ENCODE measurements at places on chromosomes 11 and 22.

GRCh38 chr11:123122341-123122740 is 60.4 kb upstream of the HSPA8 start:
- DNase-seq: no peak

- no peak for DNase-seq
Observed at GRCh38 chr11:65857500-65857852, 504 bp downstream of the CFL1 start.

DNA sequence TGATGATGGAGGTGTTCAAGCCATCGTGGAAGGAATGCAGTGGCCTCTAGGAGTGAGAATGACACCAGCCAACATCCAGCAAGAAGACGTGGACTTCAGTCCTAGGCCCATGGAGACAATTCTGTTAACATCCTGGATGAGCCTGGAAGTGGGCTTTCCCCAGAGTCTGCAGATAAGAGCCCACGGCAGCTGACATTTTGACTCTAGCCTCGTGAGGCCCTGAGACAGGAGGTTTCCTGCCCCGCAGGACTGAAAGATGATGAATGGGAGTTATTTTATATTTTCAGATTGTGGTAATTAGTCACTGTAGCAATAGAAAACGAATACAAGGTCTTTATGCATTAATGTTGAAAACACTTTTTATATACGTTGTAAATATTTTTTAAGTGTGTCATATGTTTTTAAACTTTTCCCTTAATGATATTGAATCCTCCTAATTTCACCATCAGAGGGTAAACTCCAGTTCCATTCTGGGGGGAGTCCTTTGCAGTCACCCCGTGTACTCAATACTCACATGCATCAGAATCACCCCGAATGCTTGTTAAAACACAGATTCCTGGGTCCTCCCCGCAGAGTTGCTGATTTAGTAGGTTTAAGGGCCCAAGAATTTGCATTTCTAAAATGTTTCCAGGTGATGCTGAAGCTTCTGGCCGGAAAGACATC is 570 bp upstream of the TPCN2 start:
- DNase-seq: no peak

- no peak for DNase-seq
Observed at GRCh38 chr22:17245341-17245740, 26.1 kb upstream of the ADA2 start.

- no peak for DNase-seq
Observed at GRCh38 chr11:77410076-77410827, 63.6 kb downstream of the PAK1 start.

DNA sequence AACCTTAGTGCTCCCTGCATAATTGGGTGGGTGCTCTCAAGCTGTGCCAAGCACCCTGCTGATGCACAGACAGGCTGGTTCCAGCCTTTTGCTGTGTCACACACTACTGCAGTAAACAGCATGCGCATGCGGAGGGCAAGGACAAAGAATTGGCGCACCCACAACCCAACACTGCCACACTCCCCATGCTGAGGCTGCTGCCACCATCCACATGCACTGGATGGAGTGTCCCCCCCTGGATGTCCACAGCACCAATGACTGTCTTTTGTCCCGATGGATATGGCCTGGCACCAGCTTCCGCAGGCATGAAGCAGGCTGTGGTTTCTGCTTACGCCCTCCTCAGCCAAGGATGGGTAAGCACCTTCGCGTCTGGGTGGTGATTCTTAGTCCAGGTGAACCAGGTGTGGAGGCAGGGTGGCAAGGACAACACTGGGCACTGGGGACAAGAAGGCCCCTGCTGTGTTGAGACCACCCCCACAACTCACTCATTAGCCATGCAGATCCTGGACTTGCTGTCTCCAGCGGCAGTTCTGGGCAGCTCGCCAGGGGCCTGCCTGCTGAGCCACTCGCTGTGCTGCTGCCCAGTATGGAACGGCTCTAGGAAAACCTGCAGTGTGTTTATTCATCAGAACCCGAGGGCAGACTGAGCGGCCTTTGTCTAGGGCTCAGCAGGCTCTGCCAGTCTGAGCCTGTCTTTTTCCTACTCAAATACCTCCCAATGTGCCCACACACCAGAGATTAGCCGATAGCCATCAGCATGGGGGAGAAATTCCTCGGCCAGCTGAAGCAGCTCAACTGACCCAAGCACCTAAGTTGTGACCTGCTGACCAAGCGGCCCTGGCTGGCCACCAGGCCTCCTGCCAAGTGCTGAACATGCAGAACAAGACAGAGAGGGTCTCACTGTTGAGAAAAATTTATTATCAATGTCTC is 8.2 kb upstream of the NAP1L4 start:
- no peak for DNase-seq

DNA sequence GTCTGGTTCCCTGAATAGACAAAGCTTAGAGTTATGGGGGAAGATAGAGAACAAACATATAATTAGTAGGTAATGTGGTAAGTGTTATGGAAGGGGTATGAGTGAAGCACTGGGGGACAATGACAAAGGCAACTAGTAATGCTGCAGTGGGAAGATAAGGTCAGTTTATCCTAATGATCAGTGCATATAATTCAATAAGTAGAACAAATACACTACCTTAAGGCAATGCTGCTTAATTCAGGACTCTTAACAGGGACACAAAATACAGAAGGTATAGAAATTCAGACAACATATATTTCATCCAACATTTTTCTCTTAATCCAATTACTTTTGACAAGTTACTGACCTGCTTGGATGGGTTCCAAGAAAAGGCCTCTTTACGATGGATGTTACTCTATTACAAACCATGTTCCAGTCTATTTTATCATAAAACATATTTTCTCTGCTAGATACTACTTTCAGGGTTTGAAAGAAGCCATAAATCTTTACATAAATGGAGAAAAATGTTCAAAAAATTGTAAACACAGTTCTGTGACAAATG is 1186.2 kb downstream of the LRRC4C start:
- DNase-seq: no peak

DNA sequence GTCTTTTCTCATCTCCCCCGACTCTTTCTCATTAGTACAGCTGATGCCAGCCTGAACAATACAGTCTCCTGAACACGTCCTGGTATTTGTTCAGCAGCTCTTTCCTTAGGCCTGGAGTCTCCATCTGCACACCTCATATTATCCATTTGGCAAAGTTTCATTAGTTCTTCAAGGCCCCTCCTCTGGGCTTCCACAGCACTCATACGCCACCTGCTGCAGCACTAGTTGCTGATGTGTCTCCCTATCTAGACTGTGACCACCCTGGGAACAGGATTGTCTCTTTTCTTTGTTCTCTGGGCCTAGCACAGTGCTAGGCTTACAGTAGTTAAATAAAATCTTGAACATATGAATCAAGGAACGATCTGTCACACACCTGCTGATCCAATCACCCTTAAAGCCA is 17.2 kb downstream of the DCHS1 start:
- no peak for DNase-seq

GRCh38 chr11:66593650-66594049 is 665 bp downstream of the CCS start:
- DNase-seq: no peak

- peak; percentile 68 for DNase-seq
Observed at GRCh38 chr22:29907753-29908515, 25.0 kb downstream of the MTMR3 start.

GRCh38 chr11:92702037-92702804 is 267.2 kb upstream of the MTNR1B start:
- DNase-seq: no peak

DNA sequence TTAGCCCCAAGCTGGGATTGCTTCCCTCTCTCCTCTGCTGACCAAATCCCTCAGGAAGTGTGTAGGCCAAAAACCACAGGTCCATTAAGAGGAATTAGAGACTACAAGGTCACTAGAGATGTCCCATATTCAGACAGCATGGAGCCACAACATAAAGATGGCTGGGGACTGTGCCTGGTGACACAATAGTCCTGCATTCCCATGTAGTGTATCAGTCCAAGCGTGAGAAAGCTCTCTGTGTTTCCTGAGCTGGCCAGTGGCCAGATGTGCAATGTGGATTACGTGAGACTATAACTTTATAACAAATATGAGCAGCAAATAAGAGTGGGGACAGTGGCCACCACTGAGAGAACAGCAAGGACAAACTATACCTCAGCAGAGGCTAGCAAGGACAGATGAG is 7.6 kb upstream of the MS4A10 start:
- DNase-seq: peak; percentile 13

- no peak for DNase-seq
Observed at GRCh38 chr11:130600139-130600538, 151.7 kb downstream of the ADAMTS15 start.

- no peak for DNase-seq
Observed at GRCh38 chr11:57432714-57433163, 5.8 kb upstream of the SLC43A3 start.

- no peak for DNase-seq
Observed at GRCh38 chr11:78783301-78783700, 208.6 kb upstream of the NARS2 start.

- DNase-seq: no peak
Observed at GRCh38 chr11:35272391-35272902, 133.5 kb downstream of the CD44 start.

GRCh38 chr11:129787532-129788155 is 28.0 kb upstream of the TMEM45B start:
- no peak for DNase-seq

All from HTR-8/SVneo (cell line).